EL (cell line): ENCODE measurements at places on chromosomes 7 and 10.

DNA sequence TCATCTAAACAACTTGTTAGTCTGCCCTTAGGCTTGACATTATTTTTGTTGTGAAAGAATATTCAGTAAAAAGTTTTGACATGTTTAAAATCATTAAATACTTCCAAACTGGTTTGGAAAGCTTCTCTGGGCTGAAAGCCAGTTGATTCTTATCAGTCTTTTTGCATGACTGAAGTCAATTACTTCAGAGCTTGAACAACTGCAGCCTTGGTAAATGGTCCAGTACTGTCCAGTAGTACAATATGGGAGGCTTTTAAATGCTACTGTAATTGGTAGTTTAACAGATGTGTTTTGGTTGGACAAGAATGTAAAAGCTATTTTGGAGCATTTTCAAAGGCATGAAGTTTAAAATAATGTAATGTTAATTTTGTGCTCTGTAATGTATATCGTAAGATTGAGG lies 103.4 kb downstream of the SDK1 start:
- no peak for DNase-seq

DNA sequence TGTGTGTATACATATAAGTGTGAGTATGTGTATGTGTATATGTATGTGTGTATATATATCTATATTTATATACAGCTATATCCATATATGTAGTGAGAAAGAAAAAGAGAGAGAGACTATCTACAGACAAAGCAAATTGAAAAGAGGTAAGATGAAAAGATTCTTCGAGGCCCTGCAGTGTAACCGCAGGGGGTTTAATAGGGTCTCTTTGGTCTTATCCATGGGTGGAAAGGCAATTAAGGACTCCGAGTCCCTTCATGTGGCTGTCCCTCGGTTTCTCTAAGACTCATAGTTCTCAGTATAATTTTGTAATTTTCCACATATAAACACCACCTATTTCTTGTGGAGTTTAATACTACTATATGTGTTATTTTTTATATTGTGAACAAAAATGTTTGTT lies 50.6 kb upstream of the JAZF1 start:
- no peak for DNase-seq

- DNase-seq = no peak
Observed at GRCh38 chr10:49325916-49326783, 27.2 kb downstream of the C10orf71 start.

GRCh38 chr7:135957627-135958026 lies 19.5 kb downstream of the MTPN start:
- no peak for DNase-seq

DNA sequence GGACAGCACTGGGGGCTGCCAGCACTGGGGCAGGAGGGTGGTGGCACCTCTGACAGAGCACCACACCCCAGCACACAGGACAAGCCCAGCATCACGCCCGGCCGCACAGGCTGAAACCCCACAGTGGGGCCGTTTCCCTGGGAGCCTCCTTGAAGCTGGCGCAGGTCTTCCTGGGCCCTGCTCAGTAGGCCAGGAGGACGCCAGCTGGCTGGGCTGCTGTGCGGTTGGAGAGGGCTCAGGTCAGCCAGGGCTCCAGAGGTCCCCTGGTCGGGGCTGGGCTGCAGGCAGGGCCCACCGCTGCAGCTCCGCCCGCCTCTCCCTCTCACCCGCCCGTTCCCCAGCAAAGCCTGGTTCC lies 137.3 kb downstream of the TCERG1L start:
- no peak for DNase-seq

DNA sequence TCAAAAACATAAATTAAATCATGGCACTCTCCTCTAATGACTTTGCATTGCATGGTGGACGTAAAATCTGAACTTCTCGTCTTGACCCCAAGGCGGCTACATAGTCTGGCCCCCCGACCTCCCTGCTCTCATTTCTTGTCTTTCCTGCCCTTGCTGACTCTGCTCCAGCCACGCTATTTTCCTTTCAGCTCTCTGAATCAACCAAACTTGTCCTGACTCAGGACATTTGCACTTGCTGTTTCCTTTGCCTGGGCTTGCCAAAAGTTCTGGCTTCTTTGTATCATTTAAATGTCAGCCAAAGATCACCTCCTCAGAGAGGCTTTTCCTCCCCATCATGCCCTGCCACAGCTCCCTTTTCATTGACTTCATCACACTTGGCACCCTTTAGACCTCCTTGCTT lies 107.7 kb upstream of the NFE2L3 start:
- DNase-seq = no peak

GRCh38 chr7:23234569-23235296 lies 11.8 kb upstream of the GPNMB start:
- no peak for DNase-seq

GRCh38 chr7:38373155-38373554 lies 99.7 kb upstream of the TARP start:
- no peak for DNase-seq

DNA sequence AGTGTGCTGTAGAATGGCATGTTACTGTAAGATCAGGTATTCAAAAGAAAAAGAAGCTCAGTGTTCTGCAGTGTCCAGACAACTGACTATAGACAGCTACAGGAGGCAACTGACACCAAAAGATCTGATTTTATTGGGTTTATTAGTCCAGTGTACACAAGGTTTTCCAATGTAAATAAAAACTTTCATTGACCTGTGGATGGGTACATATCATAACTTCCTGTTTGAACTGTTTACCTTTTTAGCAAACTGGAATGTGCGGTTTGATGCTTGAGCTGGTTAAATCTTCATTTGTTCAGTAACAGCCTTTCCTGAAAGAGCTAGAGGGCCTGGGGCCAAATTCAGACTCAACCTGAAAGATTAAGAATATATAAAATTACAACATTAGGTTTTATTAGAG lies 172.6 kb upstream of the SP8 start:
- DNase-seq = no peak

- peak; percentile 28 for DNase-seq
Observed at GRCh38 chr7:134307320-134307719, 9.4 kb downstream of the SLC35B4 start.

DNA sequence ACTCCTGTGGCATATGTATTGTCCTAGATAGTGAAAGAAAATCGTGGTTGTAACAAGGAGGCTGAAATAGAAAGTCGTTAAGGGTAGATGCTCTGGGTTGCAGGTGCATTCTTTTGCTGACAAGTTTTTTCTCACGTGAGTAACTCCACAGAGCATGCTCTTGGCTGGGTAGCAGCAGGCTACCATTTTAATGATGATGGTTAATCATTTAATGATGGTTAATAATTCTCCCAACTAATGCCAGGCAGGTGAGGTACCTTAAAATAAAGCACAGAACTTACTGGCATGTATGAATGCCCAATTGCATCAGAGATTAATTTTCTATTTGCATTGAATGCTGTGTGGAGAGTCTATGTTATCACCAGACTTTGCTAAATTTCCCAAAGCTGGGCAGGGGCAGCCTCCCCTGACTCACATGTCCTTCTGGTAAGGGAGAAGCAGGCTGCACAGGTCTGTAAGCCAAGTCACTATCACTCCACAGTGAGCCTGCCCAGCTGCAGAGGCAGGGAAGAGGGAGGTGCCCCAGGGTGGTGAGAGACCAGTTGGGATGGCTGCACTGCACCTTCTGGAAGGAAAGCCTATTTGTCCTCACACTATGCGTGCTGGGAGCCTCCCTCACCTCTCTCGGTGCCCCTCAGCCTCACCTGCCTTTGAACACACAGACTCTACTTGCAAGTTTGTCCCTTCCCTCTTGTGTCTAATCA lies 287.0 kb upstream of the IGFBP3 start:
- no peak for DNase-seq

DNA sequence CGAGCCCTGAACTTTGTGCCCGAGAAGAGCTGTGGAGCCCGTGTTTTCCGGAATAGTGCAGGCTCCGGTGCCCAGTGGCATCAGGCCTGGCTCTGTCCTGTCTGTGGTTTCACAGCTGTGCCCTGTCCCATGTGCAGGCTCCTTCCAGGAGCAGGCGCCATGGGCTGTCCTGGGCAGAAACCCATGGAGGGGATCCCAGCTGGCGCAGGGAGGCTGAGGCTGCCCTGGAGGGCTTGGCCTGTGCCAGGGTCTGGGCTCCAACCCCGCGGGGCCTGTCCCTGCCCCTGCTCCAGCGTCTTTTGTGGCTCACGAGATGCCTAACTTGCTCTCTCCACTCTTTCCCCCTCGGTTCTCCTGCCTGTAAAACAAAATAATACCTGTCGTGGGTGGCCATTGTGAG lies 23.3 kb upstream of the CRHR2 start:
- DNase-seq = no peak

DNA sequence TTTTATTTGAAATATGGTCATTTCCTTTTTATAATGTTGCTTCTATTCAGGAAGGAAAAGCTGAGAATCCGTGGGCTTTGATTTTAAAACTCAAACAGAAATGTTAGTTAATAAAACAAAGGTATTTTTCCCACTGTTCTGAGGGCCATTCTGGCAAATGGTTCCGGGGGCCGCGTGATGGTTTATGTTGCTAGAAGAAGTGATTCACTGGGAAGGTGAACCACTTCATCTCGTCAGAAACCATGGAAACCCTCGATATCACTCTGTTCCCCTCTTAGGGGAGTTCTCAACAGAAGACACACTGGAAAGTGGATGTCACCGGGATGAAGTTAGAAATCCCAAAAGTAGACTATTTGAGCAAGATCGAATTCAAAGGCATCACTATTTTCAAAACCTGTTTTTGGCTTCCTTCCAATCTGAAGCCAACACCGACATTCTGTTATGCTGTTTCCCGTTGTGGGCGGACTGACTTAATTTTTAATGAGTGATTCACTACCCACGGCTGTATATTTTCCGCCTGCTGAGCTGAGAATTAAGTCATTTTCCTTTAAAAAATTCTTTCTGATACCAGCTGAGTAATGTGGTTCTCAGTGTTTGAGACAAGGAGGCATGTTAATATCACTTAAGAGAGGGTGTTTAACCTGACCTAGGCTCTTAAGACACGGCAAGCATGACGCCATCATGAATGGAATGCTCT lies 84.1 kb downstream of the PTPRE start:
- peak; percentile 88 for DNase-seq

DNA sequence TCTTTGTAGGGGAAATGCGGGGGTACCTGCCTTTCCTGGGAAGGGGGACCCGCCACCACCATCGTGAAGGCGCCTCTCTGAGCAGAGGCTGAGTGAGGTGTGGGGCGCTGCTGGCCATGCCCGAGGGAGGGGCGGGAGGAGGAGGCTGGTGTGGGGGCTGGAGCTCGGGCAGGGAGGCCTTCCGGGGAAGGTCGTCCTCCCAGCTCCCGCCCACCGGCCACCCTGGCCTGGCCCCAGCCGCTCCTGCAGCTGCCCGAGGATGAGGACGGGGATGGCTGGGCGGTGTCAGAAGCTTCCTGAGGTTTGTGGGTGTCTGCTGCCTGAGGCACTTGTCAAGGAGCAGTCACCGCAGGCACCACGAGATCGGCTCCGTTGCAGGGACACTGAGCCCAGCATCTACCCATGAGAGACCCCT lies 11.4 kb downstream of the PWWP2B start:
- DNase-seq = no peak

- DNase-seq = no peak
Observed at GRCh38 chr10:80126876-80127275, 5.7 kb upstream of the PLAC9 start.

DNA sequence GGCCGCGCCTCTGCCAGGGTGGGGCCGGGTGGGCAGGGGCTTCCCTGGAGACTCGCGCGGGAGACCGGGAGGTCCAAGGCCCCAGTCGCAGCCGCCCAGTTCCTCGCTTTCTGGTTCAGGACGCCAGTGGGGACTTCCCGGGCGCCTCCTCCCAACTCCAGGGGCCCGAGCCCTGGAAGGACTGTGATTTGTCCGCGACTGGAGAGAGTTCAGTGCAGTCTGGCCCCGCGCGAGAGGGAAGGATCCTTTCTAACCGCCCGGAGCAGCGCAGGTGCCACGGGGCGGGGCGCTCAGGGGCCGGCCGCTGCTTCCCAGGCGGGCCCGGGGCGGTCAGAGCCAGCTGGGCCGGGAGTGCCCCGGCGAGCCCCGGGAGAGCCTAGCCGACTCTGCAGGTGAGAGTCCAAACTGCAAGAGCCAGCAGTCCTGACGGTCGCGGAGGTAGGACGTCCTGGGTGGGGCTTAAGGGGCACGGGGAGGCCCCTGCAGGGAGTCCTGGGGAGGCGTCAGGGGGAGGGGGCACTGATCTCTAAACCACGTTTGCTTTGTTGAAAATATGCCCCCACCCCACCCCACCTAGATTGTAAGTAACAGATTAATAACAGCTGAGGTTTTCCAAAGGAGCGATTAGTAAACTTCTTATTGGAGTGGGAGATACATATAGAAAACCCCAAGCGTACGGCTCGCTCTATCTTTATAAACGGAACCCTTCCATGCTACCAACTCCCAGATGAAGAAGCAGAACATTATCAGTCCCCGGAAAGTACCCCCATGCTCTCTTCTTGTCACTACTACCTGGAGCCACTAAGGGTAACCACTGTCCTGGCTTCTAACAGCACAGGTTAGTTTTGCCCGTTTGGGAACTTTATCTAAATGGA lies 8.2 kb downstream of the NKX2-3 start:
- no peak for DNase-seq

GRCh38 chr7:156438011-156438410 lies 202.6 kb upstream of the RNF32 start:
- DNase-seq = no peak

- peak; percentile 38 for DNase-seq
Observed at GRCh38 chr10:99393036-99393435, 37.4 kb downstream of the GOT1 start.

GRCh38 chr10:102610441-102610887 lies 33.8 kb upstream of the TRIM8 start:
- no peak for DNase-seq

DNA sequence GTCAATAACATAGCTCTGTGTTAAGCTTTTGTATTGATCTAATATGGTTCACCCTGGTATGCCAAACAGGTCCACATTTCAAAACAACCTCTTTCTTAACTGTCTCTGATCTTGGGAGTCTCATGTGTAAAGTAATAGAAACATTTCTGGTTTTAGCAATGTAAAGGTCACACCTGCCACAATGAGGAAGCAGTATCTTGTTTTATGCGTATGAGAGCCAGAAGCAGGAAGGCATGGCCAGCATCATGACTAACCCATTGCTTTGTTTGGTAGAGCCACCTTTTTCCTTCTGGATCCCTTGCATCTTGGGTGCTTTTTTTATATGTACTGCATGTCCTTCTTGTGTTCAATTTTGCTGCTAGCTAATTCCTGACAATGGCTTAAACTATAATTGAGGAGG lies 411.3 kb upstream of the SEMA3C start:
- DNase-seq = no peak

DNA sequence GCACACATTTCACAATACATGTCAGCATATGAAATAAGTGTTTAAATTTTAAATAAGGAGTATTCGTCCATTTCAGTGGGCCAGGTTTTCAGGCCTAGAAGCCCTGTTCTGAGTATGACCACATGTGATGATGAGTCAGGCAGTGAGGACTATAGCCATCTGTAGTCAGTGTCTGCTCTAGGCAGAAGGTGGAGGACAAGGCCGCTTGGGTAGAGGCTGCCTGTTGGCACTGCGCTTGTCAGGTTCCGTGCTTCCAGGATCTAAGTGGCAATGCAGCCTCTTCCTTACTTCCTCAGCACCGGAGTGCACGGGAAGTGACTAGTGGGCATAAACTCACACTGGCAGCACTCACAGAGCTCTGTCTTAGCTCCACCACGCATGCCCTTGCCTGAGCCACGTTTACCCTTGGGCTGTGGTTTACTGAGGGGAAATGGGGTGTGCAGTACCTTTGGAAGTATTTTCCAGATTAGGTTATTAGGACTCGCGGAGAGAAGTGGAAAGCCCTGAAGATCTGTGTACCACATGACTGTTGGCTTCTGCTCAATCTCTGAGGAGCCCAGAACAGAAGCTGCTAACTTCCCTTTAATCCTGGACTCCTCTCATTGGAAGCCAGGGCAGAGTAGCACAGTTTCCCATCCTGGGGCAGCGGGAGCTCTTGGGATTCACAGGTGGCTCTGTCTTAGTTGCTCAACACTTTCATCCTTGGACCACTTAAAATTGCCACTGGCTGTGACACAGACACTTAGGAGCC lies 87.5 kb upstream of the GJD4 start:
- DNase-seq = peak; percentile 27

GRCh38 chr10:126135177-126135576 lies 238.8 kb downstream of the FANK1 start:
- peak; percentile 28 for DNase-seq
